ENCODE measurements at places on chromosomes 6 and 20.
A peak's percentile ranks its signal among the peaks of the same experiment; 100 is the strongest.

- DNase-seq = peak; percentile 4
Measured at GRCh38 chr6:20350215-20350614, 51.5 kb upstream of the E2F3 start.

- DNase-seq = no peak
Measured at GRCh38 chr20:61315319-61315718, 63.3 kb downstream of the CDH4 start.

DNA sequence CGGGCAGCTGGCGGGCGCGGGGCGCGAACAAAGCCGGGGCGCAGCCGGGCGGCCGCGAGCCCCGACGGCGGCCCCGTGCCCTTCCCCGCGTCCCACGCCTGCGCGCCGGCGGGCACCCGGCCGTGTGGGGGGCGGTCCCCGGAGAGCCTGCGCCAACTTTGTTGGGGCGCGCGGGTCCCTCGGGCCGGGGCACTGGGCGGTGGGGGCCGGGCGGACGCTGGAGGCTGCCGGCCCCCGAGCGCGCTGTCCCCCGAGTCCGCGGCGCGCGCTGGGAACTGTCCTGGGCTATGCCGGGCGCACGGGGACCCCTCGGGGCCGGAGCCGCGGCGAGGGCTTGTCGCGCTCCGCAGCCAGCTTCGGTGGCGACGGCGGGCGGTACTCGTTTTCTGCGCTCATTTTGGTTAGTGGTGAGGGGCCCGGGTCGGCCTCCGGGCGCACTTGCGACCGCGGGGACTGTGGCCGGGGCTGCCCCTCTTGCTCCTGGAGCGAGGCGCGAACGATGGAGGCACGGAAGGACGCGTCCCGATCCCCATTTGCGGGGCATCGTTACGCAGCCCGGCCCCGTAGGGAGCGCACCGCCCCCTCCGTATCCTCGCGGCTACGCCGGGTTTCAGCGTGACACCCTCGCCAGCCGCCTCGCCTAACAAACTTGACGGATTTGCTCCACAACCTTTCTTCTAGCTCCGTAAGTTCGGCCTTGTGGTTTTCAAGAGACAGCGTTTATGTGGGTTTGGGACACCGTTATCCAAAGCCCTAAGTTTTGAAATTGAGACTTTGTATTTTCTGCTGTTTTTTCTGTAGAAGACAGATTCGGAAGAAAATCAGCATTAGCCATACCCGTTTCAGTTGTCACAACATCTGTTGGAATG lies 622 bp downstream of the SS18L1 start:
- DNase-seq = no peak

DNA sequence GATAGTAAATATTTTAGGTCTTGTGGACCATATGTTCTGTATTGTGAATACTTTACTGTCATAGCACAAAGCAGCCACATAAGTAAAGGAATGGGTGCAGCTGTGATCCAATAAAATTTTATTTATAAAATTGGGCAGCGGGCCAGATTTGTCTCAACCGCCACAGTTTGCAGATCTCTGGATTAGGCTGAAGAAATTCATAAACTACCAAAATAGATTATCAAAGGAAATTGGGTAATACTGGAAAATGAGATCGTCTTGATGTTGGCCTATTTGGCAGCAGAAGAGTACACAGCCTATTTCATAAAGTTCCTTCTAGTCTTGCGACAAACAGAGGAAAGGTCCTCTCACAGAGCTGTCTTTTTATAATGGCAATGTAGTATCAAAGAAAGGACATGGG lies 69.8 kb downstream of the DZANK1 start:
- DNase-seq = no peak

GRCh38 chr20:36331209-36331608 lies 25.1 kb downstream of the DLGAP4 start:
- no peak for DNase-seq

DNA sequence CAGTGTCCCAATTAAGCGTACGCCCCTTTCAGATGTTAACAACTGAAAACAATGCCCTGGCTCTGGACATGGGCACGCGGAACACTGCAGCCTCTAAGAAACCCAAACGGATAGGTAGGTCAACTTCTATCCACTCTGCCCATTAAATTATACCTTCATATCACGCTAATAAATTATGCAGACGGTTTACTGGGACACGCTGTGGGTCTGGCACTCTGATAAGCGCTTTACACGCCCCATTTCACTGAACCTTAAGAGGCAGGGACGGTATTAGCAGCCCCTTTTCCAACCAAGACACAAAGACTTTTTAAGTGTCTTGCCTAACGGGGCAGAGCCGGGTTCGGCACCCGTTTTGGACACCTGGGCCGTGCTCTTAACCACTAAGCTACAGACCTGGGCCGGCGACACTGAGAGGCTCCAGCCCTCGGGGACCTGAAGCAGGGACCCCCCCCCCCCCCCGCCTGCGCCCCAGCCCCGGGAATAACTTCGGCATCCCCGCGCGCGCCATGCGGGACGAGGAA lies 744 bp downstream of the STAU1 start:
- DNase-seq = no peak

- DNase-seq = no peak
Measured at GRCh38 chr6:42001506-42001905, 48.8 kb upstream of the TAF8 start.

DNA sequence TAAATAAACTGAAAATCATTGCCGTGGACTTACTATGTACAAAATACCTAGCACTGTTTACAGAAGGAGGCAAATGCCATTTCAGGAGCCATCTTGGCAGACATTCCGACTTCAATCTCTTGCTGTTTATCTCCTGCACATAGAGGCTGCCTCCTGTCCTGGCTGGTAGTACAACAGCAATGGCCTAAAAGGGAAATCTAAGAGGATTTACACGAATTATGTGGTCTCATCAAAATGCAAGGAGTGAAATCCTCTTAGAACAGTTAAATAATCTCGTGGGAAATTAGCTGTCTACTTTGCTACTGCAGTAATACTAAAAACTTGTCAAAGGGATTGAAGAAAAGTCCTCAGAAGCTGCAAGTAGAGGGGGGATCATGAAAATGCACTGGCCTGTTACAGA lies 82.2 kb upstream of the SLC2A12 start:
- DNase-seq = no peak

GRCh38 chr6:56986611-56987010 lies 31.7 kb downstream of the BEND6 start:
- DNase-seq = no peak

GRCh38 chr6:7219310-7219709 lies 93.7 kb downstream of the SSR1 start:
- no peak for DNase-seq

GRCh38 chr20:41098703-41099250 lies 38.6 kb upstream of the PLCG1 start:
- peak; percentile 77 for DNase-seq

- DNase-seq = no peak
Measured at GRCh38 chr20:62708591-62709536, at the start of gene NTSR1. Gene NTSR1, plus strand, starts transcription at chr20:62708836. Its CDS starts 372 bp downstream, at chr20:62709208.

- no peak for DNase-seq
Measured at GRCh38 chr20:37504404-37505096, 16.5 kb upstream of the NNAT start.

- no peak for DNase-seq
Measured at GRCh38 chr6:17666646-17667045, 40.1 kb downstream of the NUP153 start.

- peak; percentile 53 for DNase-seq
Measured at GRCh38 chr6:100116411-100117194, 122.6 kb upstream of the MCHR2 start.

GRCh38 chr6:112800916-112801315 lies 453.8 kb downstream of the RFPL4B start:
- no peak for DNase-seq

- DNase-seq = no peak
Measured at GRCh38 chr20:15814360-15814759, 758.9 kb downstream of the KIF16B start.

GRCh38 chr20:603116-603640 lies 6.9 kb downstream of the TCF15 start:
- DNase-seq = no peak

- no peak for DNase-seq
Measured at GRCh38 chr6:5471044-5471443, 209.7 kb downstream of the FARS2 start.

GRCh38 chr6:157045831-157046454 lies 268.8 kb downstream of the ARID1B start:
- DNase-seq = peak; percentile 36

DNA sequence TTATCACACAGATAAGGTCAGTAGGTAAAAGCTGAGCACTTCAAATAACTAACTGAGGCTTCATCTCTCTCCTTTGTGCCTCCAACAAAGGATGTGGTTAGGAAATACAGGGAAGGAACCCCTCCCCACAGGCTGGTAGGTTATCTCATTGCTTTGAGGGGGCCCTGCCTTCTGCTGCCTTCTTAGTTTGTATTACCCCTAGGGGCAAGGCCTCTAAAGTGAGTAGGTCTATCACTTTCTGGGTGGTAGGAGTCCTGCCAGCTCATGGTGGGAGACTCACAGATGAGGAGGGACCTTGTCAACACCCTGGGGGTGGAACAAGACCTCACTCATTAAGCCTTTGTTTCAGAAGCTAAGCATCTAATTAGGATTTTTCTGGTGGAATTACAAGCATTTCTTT lies 34.6 kb downstream of the EDN1 start:
- no peak for DNase-seq

GRCh38 chr6:157219201-157220200 lies 103.8 kb downstream of the TMEM242 start:
- DNase-seq = no peak

DNA sequence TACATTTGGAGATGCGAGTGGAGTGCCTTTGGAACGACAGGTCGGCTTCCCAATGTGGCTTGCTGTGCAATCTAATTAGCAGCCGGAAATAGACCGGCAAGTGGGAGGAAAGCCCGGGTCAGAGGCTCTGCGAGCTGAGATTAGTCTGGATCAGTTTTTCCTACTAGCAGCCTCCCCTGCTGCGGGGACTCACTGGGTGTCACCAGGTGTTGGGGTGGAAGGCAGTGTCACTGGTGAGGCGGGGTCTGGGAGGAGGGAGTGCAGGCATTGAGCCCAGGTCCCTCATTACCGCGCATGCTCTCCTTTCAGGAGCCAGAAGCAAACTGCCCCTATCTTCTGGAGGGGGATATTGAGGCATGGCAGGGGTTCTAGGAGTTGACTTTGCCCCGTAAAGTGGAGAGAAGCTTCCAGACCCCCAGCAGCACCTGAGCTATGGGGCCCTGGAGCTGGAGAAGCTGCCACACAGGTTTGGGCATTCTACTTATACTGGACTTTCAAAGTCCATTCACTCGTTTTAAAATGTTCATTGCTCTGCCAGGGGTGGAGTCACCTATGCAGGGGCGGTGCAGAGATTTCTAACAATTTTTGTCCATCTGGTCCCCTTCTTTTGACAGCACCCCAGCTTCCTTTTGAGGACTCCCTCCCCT lies 11.0 kb downstream of the SULF2 start:
- DNase-seq = no peak

DNA sequence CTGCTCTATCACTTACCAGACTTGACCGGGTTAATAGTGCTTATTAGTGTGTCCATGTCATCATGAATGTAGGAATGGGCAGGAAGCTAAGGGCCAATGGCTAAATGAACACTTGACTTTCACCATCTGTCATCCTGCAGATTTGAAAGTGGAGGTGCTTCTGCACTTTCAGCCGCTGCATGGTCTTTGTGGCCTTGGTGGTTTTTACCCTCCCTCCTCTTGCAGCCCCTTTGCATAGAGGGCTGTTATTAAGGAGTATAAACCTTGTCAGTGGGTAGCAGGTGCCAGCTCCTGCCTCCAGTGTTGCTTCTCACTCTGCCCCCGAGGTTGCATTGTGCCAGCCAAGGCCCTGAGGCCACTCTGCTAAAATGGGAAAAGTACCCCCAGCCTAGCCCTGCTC lies 122.2 kb upstream of the TNFAIP3 start:
- DNase-seq = no peak

DNA sequence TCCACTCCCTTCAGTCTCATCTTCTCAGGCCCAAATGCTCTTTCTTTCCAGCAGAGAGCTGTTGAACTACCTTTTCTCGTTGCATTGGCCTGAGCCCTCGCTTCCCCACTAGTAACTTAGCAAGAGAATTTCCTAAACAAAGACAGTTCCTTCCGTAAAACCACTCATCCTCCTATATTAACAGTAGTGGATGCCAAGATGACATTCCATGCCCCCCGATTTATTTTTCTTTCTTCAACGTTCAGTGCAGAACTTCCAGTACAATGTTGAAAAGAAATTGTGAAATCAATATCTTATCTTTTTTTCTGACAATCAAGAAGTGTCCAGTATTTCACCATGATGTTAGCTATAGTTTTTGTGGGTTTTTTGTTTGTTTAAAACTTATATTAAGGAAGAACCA lies 45.8 kb downstream of the SOX4 start:
- DNase-seq = no peak

GRCh38 chr6:43378631-43379030 lies 9.2 kb upstream of the ZNF318 start:
- no peak for DNase-seq

DNA sequence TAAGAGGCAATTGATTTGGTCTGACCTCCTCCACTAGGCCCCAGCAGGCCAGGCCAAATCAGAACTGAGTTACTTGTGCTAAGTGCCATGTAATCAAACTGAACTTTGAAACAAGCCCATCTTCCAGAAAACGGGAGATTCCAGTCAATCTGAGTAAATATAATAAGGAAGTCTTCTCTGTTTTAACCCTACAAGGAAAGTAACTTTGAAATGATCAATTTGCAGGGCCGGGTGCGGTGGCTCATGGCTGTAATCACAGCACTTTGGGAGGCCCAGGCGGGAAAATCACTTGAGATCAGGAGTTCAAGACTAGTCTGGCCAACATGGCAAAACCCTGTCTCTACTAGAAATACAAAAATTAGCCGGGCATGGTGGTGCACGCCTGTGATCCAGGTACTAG lies 2.0 kb upstream of the SHLD1 start:
- no peak for DNase-seq

- no peak for DNase-seq
Measured at GRCh38 chr6:80465513-80465912, 359.0 kb downstream of the BCKDHB start.

- DNase-seq = no peak
Measured at GRCh38 chr20:45344168-45344860, 3.9 kb downstream of the SDC4 start.

- no peak for DNase-seq
Measured at GRCh38 chr6:33857093-33857931, 53.5 kb upstream of the MLN start.

DNA sequence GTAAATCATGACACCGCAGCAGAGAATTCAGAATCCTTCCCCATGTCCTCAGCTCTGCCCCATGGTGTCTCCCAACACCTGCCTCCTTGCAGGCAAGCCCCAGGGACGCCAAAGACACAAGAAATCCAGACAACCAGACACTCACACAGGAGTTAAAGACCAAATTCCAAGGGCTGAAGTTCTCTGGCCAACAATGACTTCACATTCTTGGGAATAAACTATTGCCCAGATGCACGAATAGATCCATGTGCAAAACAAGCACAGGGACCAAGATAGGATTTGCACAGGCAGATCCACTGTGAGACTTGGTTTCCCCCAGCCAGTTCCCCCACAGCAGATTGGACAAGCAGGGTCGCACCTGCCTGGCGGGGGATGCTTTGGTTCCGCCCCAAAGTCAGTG lies 246.7 kb downstream of the SOD2 start:
- no peak for DNase-seq

DNA sequence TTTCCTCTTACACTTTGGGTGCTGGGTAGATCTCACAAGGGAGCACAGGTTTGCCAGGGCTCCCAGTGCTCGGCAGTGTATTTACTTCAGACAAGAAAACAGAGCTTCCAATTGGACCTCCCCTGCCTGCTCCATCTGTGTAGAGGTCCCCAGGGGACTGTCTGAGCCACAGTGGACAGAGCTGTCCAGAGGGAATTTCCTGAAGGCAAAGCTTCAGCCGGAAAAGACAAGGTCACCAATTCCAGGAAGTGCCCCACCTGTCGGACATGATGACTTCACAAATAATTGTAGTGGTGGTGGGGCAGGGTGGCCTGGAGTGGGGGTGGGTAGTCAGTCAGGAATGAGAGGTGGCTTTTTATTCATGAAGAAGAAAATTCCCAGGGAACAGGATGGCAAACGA lies 18.6 kb downstream of the ADGRF5 start:
- DNase-seq = no peak
